Activated CD8-positive, alpha-beta T cell treated with anti-CD3 and anti-CD28 coated beads for 36 hours (primary cell): ENCODE measurements at places on chromosomes 13 and 19. TPM values are rescaled to one million over a fixed set of nuclear protein-coding genes. Genes with fewer than 3 reads are reported as not detected.

Gene DHDH
- total RNA-seq, result 2.8 TPM

Gene IGFL2
- not detected for total RNA-seq

Gene POU2F2
- total RNA-seq, result 37.7 TPM

Gene DNAJB1
- 59.6 TPM for total RNA-seq

- peak; percentile 75 for DNase-seq
- peaks cover 14% of the 10 kb centered on the region for H3K36me3 ChIP-seq
- peaks cover 19% of the 10 kb centered on the region for H3K4me1 ChIP-seq
Observed at GRCh38 chr19:610801-611480, 21.3 kb downstream of the HCN2 start.

DNA sequence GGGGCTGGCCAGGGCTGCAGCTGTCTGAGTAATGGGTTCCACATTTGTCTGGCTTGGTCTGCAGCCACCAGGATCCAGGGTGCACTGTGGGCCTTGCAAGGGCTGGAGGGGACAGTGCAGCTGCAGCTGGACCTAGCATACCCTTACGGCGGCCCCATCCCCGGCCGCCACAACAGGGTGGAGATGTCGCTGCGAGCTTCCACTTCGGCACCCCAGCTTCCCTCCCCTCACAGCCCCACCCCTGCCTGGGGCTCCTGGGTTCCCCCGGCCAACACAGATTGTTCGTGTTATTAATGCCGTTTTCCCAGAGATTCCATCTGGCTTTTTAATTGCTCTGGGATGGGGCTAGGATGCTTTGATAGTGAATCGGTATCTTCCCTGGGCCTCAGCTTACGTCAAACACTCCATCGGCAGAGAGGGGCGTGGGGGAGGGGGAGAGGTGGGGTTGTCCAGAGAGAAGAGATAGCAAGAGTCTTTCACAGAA, 5.8 kb downstream of the CEBPA start:
- H3K36me3 ChIP-seq, result no peaks in the 10 kb centered on the region
- H3K27ac ChIP-seq, result no peak overlapping the region
- no peaks in the 10 kb centered on the region for H3K4me1 ChIP-seq
- H3K4me3 ChIP-seq, result no peak overlapping the region
- no peak for DNase-seq

GRCh38 chr19:6453951-6454565, 5.5 kb downstream of the SLC25A23 start:
- no peak overlapping the region for H3K27ac ChIP-seq
- peaks cover 38% of the 10 kb centered on the region for H3K36me3 ChIP-seq
- peaks cover 11% of the 10 kb centered on the region for H3K4me1 ChIP-seq
- H3K4me3 ChIP-seq, result no peak overlapping the region
- DNase-seq, result no peak
- no peaks in the 10 kb centered on the region for H3K27me3 ChIP-seq

DNA sequence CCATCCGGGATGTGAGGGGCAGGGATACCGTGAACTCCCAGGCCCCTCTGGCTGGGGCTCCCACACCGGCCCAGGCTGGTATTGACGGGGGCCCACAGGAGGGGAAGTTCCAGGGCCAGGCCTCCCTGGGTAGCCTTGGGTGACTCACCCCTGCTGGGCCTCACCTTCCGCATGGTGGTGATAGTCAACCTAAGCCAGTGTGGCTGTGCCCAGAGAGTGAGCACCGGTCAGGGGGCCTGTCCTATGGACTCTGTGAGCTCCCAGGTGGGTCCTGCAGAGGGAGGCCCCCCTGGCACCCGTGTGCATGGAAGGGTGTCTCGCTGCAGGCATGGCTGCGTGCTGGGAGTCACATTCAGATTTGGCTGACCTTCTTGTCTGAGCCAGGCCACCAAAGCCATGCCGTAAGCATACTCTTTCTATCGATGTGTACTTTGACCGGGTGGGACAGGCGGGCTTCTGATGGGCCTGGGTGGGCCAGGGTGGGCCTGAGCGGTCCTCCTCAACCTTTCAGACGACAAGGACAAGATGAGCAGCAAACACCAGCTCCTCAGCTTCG, 27.6 kb downstream of the DHX34 start:
- H3K27ac ChIP-seq, result no peak overlapping the region
- H3K36me3 ChIP-seq, result peaks cover 29% of the 10 kb centered on the region
- no peaks in the 10 kb centered on the region for H3K27me3 ChIP-seq

DNA sequence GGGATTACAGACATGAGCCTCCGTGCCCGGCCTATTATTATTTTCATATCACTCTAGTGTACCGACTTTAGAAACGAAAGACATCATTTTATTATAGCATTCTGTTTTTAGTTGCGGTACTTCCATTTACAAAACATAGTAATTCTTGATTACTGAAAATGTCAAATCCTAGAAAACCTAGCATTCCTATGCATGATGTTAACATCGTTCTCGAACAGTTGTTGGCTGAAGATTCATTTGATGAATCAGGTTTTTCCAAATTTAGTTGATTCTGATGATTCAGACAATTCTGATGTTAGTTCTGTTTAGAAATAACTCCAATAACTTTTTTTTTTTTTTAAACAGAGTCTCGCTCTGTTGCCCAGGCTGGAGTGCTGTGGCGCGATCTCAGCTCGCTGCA, 11.5 kb upstream of the MTRF1 start:
- DNase-seq, result no peak
- no peak overlapping the region for H3K27ac ChIP-seq

GRCh38 chr19:11421371-11422098, 2.4 kb upstream of the RGL3 start:
- H3K4me3 ChIP-seq, result peak overlapping the region; percentile 65
- DNase-seq, result peak; percentile 76
- H3K27ac ChIP-seq, result no peak overlapping the region
- H3K4me1 ChIP-seq, result peaks cover 31% of the 10 kb centered on the region
- no peaks in the 10 kb centered on the region for H3K36me3 ChIP-seq
- H3K27me3 ChIP-seq, result peaks cover 54% of the 10 kb centered on the region

- H3K4me3 ChIP-seq, result peak overlapping the region; percentile 52
- no peaks in the 10 kb centered on the region for H3K27me3 ChIP-seq
- DNase-seq, result no peak
- H3K27ac ChIP-seq, result peak overlapping the region; percentile 94
- H3K4me1 ChIP-seq, result peaks cover 43% of the 10 kb centered on the region
Observed at GRCh38 chr13:46296115-46296822, 84.5 kb downstream of the LRRC63 start.
